Activated naive CD8-positive, alpha-beta T cell treated with anti-CD3 and anti-CD28 coated beads, Interleukin-2, amount 10 ng/mL, durations not matched to agents 7 days and 5 days (primary cell): ENCODE measurements at places on chromosomes 16 and 17.

- no peak for DNase-seq
Measured at GRCh38 chr17:68431661-68432071, 25.6 kb downstream of the WIPI1 start.

- no peak for DNase-seq
Measured at GRCh38 chr16:65622151-65622550, 500.3 kb upstream of the CDH11 start.

- no peak for DNase-seq
Measured at GRCh38 chr17:73346501-73347162, 34.8 kb upstream of the CDC42EP4 start.

DNA sequence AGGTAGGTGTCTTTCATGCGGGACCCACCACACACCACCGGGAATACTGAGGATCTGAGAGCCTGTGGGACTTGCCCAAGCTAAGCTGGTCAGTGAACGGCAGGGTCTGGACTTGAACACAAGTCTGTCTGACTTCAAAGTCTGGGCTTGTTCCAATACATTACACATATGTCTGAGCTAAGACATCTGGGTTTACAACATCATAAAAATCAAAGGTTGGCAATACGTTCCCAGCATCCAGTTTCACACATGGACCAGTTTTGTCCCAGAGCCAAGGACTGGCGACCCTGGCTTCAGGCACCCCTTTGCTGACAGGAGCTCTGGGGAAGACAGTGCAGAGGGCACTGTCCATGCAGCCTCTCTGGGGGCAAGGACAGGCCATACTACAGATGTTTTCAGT, 27.9 kb upstream of the AXIN2 start:
- DNase-seq = no peak

- DNase-seq = no peak
Measured at GRCh38 chr16:47949276-47949675, 206.5 kb downstream of the ABCC12 start.
